ENCODE measurements at places on chromosomes 5 and 9. TPM values are rescaled to one million over a fixed set of nuclear protein-coding genes. Genes with fewer than 3 reads are reported as not detected.
A peak's percentile ranks its signal among the peaks of the same experiment; 100 is the strongest.

DNA sequence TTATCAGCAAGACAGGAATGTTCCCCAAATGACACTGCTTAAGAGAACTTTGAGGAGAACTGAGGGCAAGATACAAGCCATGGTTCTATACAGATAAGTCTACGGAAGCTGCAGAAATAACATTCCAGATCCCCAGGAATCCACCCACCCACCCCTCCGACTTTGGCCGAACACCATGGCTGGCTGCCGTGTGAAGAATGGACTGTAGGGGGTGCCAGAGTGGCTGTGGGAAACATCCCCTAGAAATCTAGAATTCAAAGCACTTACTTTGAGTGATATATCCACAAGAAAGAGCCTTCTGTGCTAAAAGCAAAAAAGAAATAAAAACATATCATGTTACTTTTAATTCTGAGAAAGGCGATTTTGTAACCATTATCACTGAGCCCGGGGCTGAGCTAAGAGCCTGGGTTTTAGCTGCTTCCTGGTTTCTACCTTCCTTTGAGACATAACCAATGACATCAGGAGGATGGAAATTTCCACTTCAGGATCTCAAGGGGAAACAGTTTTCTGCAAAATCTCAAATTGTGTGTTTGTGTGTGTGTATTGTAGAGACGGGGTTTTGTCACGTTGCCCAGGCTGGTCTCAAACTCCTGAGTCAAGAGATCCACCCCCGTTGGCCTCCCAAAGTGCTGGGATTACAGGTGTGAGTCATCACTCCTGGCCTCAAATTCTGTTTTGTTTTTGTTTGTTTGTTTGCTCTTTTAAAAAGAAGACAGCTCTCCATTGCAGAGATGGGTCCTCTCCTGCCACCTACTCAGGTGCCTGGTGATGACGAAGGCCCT lies 36.4 kb downstream of the GGTA1 start:
- H3K4me3 ChIP-seq = no peak overlapping the region
- peaks cover 6% of the 10 kb centered on the region for H3K27me3 ChIP-seq
- DNase-seq = peak; percentile 20
- no peak overlapping the region for H3K27ac ChIP-seq
- H3K36me3 ChIP-seq = no peaks in the 10 kb centered on the region

The FCHO2 gene
- 31.9 TPM for total RNA-seq

The CD74 gene
- 451 TPM for total RNA-seq

- peak; percentile 37 for DNase-seq
- H3K4me1 ChIP-seq = peaks cover 11% of the 10 kb centered on the region
- H3K36me3 ChIP-seq = peaks cover under 1% of the 10 kb centered on the region
- H3K4me3 ChIP-seq = peak overlapping the region; percentile 58
Observed at GRCh38 chr5:157574456-157575380, 857 bp downstream of the ADAM19 start.

DNA sequence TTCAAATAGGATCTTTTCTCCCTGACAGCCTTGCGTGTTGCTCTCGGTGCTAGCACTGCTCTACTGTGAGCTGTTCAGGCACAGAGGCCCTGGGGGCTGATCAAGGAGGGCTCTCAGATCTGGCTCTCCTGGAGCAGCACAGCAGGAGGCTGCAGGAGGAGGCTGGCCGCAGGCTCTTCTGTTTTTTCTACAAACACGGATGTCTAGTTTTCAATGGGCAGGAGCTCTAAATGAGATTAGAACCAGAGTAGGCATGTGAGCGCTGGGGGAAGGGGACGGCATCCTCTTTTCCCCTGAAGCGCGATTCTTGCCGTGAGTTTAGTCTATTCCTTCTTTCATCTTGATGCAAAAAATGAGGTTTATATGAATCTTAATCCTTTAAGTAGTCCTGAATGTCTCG lies 61.7 kb upstream of the IRX4 start:
- H3K4me1 ChIP-seq = no peaks in the 10 kb centered on the region
- no peaks in the 10 kb centered on the region for H3K27me3 ChIP-seq
- no peaks in the 10 kb centered on the region for H3K36me3 ChIP-seq
- no peak overlapping the region for H3K4me3 ChIP-seq
- H3K27ac ChIP-seq = no peak overlapping the region

- no peaks in the 10 kb centered on the region for H3K27me3 ChIP-seq
- DNase-seq = no peak
- H3K36me3 ChIP-seq = no peaks in the 10 kb centered on the region
- H3K4me1 ChIP-seq = peaks cover 9% of the 10 kb centered on the region
- H3K4me3 ChIP-seq = no peak overlapping the region
Observed at GRCh38 chr9:136075881-136076678, 19.0 kb downstream of the NACC2 start.

The SLC1A3 gene
- total RNA-seq = 16.0 TPM

GRCh38 chr9:117120061-117120460 lies 294.8 kb downstream of the ASTN2 start:
- no peak overlapping the region for H3K4me3 ChIP-seq
- H3K4me1 ChIP-seq = no peaks in the 10 kb centered on the region
- DNase-seq = no peak
- no peaks in the 10 kb centered on the region for H3K36me3 ChIP-seq
- no peaks in the 10 kb centered on the region for H3K27me3 ChIP-seq

The FOXD4 gene
- total RNA-seq = 0.27 TPM

The HAVCR1 gene
- 3.7 TPM for total RNA-seq

DNA sequence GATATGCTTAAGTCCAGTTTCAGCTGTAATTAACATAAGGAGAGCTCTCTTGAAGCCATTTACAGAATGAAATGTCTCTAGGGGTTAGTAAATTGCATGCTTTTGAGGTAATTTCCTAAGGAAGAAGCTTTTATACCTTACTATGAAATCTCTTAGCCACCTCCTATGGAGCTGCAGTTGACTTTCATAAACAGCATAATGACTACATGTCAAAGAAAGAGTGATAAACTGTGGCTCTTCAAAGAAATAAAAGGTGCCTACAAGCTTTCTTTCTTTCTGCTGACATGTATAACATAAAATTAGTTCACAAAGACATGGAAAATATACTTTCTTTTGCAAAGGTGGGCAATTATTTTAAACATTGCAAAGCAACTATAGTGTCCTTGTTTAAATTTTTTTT lies 90.8 kb downstream of the TMEM167A start:
- no peak overlapping the region for H3K4me3 ChIP-seq
- H3K27ac ChIP-seq = no peak overlapping the region
- no peaks in the 10 kb centered on the region for H3K4me1 ChIP-seq
- DNase-seq = no peak
- H3K27me3 ChIP-seq = no peaks in the 10 kb centered on the region

The IFNA13 gene
- not detected for total RNA-seq

- H3K4me3 ChIP-seq = no peak overlapping the region
- no peaks in the 10 kb centered on the region for H3K36me3 ChIP-seq
- H3K27me3 ChIP-seq = no peaks in the 10 kb centered on the region
- no peaks in the 10 kb centered on the region for H3K4me1 ChIP-seq
- no peak for DNase-seq
Observed at GRCh38 chr5:131981516-131981915, 29.9 kb downstream of the ACSL6 start.

The PCDHA6 gene
- total RNA-seq = not detected

The CMYA5 gene
- 3.0 TPM for total RNA-seq

DNA sequence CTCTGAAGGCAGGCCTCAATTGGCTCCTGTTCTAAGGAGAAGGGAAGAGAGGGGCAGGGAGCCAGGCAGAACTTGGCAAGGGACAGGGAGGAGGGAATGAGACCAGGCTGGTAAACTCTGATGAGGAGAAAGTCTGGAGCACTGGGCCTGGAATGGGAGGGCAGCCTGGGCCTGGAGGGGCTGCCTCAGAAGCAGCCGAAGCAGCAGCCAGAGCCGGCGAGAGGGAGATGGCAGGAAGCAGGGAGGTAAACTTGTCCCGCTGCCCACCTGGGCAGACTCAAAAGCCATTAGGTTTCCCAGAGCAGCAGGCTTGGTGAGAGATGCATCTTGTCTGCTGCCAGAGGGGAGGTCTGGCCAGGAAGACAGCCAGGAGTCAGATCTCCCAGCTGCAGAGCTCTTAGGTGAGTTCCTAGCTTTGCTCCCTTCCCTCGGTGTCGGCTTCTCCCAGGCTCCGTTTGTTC lies 37.0 kb upstream of the CRB2 start:
- H3K4me1 ChIP-seq = peaks cover 15% of the 10 kb centered on the region
- no peak for DNase-seq

- H3K27ac ChIP-seq = no peak overlapping the region
- no peak overlapping the region for H3K4me3 ChIP-seq
- H3K4me1 ChIP-seq = peaks cover 31% of the 10 kb centered on the region
- no peaks in the 10 kb centered on the region for H3K36me3 ChIP-seq
Observed at GRCh38 chr9:123689701-123690428, 240.1 kb downstream of the DENND1A start.

GRCh38 chr5:126975796-126976195 lies 54.6 kb downstream of the MARCHF3 start:
- DNase-seq = no peak
- H3K27ac ChIP-seq = no peak overlapping the region
- no peaks in the 10 kb centered on the region for H3K27me3 ChIP-seq
- no peak overlapping the region for H3K4me3 ChIP-seq
- peaks cover 18% of the 10 kb centered on the region for H3K4me1 ChIP-seq

The SGCD gene
- total RNA-seq = 0.37 TPM

The CLINT1 gene
- 145 TPM for total RNA-seq

GRCh38 chr5:172144291-172144815 lies 43.7 kb downstream of the STK10 start:
- H3K4me3 ChIP-seq = no peak overlapping the region
- H3K4me1 ChIP-seq = no peaks in the 10 kb centered on the region
- H3K27ac ChIP-seq = peak overlapping the region; percentile 65

The DMGDH gene
- total RNA-seq = not detected

The CMBL gene
- total RNA-seq = 87.6 TPM

- no peak overlapping the region for H3K27ac ChIP-seq
- H3K36me3 ChIP-seq = peaks cover 58% of the 10 kb centered on the region
- no peak overlapping the region for H3K4me3 ChIP-seq
- no peaks in the 10 kb centered on the region for H3K27me3 ChIP-seq
- no peaks in the 10 kb centered on the region for H3K4me1 ChIP-seq
Observed at GRCh38 chr9:4714266-4715016, 26.6 kb downstream of the AK3 start.

DNA sequence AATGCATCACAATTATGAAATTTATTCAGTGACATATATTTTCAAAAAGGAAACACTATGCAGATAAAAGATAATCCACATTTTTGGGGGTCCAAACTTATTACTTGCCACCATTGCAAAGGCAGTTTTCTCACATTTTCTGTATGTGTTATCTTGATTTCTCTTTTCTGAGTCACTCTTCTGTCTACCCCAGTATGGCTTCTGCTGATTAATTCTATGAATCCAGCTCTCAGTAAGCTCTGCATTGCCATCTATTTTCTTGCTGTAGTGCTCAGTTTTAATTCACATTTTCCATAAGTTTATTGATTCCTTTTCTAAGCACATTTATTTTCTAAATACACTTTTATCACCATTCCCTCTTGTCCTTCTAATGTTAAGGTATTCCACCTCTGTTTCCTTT lies 1.7 kb downstream of the IFNA10 start:
- DNase-seq = no peak
- H3K36me3 ChIP-seq = no peaks in the 10 kb centered on the region
- no peaks in the 10 kb centered on the region for H3K27me3 ChIP-seq

The NEUROG1 gene
- total RNA-seq = not detected

The PCDHB1 gene
- total RNA-seq = not detected

DNA sequence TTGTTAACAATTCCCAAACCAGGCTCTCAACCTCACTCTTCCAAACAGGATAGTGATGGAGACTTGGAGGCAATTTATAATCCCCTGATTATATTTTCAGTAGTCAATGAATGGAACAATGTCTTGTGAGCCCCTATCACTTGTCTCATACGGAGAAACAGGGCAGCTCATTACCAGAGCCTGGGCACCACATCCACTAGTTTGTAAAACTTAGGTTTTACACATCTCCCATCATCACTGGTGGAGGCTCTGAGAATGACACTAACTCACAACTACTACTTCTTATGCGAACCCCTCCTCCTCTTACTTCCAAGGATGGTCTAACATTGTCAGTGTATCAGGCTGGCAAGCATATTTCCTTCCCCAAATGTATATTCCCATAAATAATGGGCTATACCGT lies 253.7 kb downstream of the EPB41L4A start:
- H3K4me1 ChIP-seq = peaks cover 15% of the 10 kb centered on the region
- no peak for DNase-seq
- H3K36me3 ChIP-seq = peaks cover 15% of the 10 kb centered on the region
- no peaks in the 10 kb centered on the region for H3K27me3 ChIP-seq
- no peak overlapping the region for H3K27ac ChIP-seq
- no peak overlapping the region for H3K4me3 ChIP-seq

The TICAM2 gene
- total RNA-seq = 1.1 TPM

The NIPAL4 gene
- total RNA-seq = not detected

DNA sequence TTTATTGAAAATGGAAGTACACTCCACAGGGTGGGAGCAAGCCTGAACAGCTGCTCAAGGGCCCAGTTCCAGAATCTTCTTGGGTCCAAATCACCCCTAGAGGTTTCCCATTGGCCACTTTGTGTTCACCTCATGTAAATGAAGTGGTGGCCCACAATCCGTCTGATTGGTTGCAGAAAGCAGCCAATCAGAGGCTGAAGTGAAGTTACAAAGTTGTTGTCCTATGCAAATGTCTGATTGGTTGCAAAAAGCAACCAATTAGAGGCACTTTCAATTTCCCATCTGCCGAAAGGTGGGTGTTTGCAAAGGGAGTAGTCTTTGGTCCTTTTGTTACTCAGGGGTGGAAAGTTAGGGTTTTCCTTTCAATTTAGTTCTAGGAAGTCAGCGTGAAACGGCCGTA lies 8.8 kb downstream of the TMEM171 start:
- no peaks in the 10 kb centered on the region for H3K36me3 ChIP-seq
- DNase-seq = no peak
- H3K27me3 ChIP-seq = no peaks in the 10 kb centered on the region
- peak overlapping the region; percentile 47 for H3K27ac ChIP-seq

The TSTD2 gene
- total RNA-seq = 20.1 TPM

DNA sequence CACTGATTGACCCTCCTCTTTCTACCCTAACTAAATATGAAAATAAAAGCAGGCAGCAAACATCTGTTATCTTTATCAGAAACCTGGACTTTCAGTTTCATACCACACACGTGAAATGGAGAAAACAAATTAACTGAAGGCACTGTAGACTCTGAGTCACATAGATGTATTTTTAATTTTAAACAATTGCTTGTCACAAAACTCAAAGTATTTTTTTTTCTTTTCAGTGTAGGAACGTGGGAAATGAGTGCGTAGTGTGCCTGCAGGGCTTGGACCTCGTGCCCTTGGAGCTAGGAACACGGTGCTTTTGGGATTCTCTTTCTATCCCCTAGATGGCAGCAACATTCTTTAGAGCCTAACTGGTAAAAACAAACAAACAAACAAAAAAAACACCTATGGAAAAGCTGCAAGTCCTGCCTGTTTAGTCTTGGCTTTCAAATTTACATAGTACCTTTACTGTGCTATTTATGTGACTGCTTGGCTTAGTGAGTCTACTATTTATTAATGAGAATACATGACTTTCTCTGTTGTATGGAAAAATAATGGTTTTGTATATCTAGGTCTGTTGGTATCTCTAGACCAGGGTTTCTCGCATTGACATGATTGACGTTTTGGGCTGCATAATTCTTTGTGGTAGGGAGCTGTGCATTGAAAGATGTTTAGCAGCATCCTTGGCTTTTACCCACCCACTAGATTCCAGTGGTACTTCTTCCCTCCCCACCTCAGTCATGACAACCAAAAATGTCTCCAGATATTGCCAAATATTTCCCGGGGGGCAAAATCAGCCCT lies 16.8 kb upstream of the ACTBL2 start:
- H3K27me3 ChIP-seq = no peaks in the 10 kb centered on the region
- H3K27ac ChIP-seq = no peak overlapping the region
- no peaks in the 10 kb centered on the region for H3K36me3 ChIP-seq
- DNase-seq = no peak
- no peaks in the 10 kb centered on the region for H3K4me1 ChIP-seq
